ENCODE measurements at places on chromosomes 13 and 19.
A peak's percentile ranks its signal among the peaks of the same experiment; 100 is the strongest.

DNA sequence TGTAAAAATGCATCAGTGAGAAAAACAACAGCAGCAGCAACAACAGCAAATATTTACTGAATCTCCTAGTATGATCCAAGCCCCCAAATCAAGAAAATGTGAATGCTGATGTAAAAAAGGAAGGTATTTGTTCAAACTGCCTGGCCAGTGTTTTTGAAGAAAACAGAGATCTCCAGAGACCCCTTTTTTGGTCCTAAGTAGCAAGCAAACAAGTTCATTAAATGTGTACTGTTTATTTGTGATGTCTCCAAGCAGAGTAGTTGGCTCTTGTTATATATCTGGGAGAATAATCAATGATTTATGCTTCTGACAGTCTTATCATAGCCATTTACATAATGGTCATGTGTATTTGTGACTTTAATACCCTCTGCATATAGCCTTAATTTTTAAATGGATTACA is 50.7 kb downstream of the CDADC1 start:
- no peak for DNase-seq

DNA sequence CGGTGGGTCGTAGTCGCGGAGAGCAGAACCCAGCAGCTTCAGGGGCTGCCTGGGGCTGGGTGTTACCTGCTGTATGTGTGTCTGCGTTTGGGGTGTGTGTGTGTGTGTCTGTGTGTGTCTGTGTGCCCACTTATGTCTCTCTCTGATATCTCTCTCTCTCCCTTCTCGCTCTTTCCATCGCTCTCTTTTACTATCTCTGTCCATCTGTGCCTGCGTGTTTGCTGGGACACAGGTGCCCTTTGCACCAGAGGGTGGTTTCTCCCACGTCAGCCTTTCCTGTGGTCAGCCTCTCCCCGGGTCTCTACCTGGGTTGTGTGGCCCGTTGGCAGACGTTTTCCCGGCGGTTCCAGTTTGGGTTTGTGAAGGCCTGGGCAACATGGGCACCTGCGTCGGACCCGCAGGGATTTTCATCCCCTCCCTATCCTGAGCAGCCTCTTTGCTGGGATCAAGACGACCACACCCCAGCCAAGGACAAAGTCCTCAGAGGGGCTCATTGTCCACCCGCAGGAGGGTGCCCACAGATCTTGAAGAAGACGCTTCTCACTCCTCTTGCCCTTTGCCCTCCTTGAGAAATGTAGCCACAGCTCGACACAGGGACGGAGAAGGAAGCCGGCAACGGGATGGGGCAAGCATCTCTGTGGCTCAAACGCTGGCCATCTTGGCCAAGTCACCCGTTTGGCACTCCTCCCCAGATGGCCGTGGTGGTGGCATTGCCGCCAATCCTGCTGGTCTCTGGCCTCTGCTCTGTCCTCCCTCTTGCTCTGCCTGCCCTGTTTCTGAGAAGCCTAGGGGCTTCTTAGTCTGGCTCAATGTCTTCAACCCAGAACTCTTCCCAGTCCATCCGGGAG is 43.3 kb downstream of the ZNF146 start:
- DNase-seq = no peak

DNA sequence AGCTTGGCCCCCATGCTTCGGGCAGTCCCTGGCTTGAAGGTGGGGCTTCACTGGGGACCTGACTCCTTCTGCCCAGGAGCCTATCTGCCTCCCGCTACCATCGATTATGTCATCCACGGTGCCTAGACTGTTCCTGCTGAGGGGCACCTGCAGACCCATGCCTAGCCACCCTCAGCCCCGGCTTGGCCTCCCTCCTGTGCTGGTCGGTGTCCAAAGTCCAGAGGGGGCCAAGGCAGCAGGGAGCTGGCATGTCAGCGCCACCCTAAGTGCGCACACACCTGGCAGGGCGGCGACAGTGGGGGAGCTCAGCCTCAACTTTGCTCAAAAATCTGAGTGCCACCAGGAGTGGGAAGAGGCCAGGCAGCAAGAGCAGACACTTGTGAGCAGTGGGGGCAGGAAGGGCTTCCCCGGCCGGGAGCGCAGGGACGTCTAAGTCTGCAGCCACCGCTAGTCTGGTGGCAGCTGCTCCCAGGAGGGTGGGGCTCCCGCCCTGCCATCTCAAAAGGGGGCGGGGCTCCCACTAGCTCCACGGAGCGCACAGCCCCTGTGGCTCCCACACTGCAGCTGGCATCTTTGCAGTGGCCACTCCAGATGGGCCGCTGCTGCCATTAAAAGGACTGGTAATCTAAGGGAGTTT is 13.5 kb upstream of the URAD start:
- DNase-seq = no peak

DNA sequence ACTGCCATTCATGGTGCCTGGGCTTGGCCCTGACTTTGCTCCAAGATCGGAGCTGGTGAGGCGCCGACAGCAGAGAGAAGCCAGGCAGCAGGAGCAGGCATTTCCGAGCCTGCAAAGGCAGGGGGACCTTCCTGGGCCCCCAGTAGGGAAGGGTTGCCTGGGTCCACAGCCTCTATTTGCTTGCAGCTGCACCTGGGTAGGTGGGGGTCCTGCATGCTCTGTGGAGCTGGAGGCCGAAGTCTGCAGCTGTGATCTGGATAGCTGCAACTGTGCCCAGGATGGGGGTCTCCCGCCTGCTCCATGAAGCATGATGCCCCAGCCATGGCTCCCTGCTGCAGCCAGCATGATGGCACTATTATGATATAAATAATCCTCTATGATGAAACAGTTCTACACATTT is 2144.2 kb downstream of the PCDH9 start:
- DNase-seq = no peak

GRCh38 chr13:74111901-74112824 is 22.0 kb downstream of the KLF12 start:
- DNase-seq = no peak

DNA sequence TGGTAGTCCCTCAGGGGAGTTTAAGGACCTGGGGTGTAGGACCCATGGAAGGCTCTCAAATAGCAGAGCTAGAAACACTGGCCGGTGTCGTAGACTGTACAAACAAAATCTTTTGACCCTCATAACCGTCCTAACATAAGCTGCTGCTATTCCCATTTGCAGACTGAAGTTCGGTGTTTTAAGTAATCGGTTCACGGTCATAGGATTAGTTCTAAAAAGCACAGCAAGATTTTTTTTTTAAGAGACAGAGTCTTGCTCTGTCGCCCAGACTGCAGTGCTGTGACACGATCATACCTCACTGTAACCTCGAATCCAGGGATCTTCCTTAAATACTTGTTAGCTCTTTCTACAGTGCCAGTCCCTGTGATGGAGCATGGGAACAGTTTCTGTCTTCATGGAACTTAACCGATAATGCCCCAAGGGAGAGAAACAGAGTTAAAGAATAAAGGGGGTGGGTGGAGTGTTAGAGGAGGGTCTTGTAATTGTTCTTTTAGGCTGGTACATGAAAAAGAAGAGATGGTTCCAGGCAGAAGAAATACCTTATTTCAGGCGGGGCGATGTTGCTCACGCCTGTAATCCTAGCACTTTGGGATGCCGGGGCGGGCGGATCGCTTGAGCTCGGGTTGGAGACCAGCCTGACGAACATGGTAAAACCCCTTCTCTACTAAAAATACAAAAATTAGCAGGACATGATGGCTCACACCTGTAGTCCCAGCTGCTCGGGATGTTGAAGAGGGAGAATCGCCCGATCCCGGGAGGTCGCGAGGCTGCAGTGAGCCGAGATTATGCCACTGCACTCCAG is 475 bp upstream of the ZC3H4 start:
- no peak for DNase-seq

DNA sequence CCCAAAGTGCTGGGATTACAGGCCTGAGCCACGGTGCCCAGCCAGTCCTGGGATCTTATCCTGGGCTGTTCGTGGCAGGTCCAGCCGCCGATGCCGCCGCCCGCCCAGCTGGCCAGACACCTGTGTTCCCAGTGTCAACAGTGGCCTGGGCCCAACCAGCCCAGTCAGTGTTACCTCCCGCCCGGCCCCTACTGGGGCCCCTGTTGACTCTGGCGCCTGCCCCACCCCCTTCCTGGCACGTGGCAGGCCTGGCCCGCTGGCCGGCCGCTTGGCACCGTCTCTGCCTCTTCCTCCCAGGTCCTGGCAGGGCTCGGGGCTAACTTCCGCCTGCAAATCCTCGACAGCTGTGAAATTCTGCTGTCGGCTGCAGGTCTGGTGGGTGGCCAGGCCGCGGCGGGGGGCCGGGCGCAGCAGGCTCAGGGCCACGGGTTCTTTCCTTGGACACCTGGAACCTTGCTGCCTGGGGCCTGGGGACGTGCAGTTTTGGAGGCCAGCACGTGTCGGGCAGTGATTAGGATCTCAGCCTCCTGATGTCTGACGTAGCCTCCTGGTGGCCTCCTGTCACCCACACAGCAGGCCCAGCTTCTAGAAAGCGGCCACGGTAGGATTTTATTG is 9.1 kb downstream of the ARID3A start:
- peak; percentile 73 for DNase-seq

DNA sequence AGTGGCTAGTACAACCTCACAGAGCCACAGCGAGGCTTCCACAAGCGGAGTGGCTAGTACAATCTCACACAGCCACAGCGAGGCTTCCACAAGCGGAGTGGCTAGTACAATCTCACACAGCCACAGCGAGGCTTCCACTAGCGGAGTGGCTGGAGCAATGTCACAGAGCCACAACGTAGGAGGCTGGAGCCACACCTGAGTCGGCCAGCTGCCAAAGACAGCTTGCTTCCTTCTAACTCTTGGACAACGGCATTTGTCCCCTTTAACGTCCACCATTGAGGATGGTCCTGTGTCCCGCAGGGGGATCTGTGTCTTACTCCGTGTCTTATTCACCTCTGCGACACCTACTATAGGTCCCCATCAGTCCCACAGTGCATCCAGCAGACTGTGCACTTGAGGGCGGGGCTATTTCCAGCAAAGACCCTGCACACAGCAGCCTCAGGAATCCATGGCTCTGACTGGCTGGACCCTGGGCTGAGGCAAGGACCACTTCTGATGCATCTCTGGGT is 3.7 kb downstream of the ZNF787 start:
- DNase-seq = no peak

- DNase-seq = peak; percentile 62
Measured at GRCh38 chr19:10565028-10565566, 713 bp downstream of the KRI1 start.

DNA sequence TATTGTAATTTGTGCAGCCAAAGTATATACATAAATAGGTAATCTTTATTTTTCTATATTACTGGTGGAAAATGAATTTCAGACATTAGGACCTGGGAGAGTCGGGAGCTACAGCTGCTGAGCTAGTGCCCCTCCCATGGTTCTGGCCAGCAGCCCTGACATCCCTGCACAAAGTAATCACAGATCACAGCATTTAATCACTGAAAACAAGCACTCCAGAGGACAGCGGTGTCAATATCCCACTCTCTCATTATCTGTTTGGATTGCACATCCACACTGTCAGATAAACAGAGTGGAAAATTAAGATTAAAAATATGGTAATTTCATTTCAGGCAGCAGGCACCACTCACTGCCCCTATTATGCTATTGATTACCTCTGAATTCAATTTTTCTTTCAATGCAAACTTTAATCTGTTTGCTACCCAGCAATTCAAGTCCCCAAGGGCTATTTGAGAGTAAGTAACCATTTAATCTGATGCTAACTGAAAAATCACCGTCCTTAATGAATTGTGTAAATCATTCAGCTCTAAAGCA is 254.1 kb upstream of the SOX21 start:
- DNase-seq = no peak
